ENCODE measurements at places on chromosomes 7 and 10. TPM values are rescaled to one million over a fixed set of nuclear protein-coding genes. Genes with fewer than 3 reads are reported as not detected.

Gene RASA4
- 31.4 TPM for total RNA-seq

Gene EZH2
- 35.3 TPM for total RNA-seq

Gene HOXA5
- 22.9 TPM for total RNA-seq

Gene MMS19
- 80.3 TPM for total RNA-seq

Gene NEUROG3
- total RNA-seq, result not detected

Gene ANKIB1
- 67.1 TPM for total RNA-seq

Gene ATOH7
- total RNA-seq, result not detected

Gene ADAMTS14
- 3.7 TPM for total RNA-seq

Gene GSTO2
- total RNA-seq, result under 0.01 TPM

Gene TMEM176B
- total RNA-seq, result 10.2 TPM

Gene PNLIPRP2
- total RNA-seq, result not detected

Gene GPR15LG
- total RNA-seq, result not detected

Gene CALN1
- total RNA-seq, result 2.3 TPM

Gene COL28A1
- 0.26 TPM for total RNA-seq

Gene RHOBTB1
- 11.2 TPM for total RNA-seq

Gene C10orf105
- not detected for total RNA-seq

Gene TAS2R5
- total RNA-seq, result 1.8 TPM

Gene PRLHR
- 1.8 TPM for total RNA-seq

Gene DRGX
- total RNA-seq, result 0.14 TPM

Gene SPDYE18
- total RNA-seq, result not detected

Gene KCNH2
- total RNA-seq, result 51.0 TPM

Gene GRID1
- 7.3 TPM for total RNA-seq

Gene PLPP4
- not detected for total RNA-seq

Gene CAMK2B
- total RNA-seq, result 0.40 TPM

Gene CALHM1
- not detected for total RNA-seq

Gene BCAP29
- total RNA-seq, result 93.1 TPM

Gene ITIH5
- 24.3 TPM for total RNA-seq

Gene MYO1G
- total RNA-seq, result 1.5 TPM

Gene PDE6C
- total RNA-seq, result not detected

Gene KLF14
- 0.27 TPM for total RNA-seq

Gene MMD2
- not detected for total RNA-seq

Gene LRRN3
- not detected for total RNA-seq

Gene GIMAP7
- total RNA-seq, result 70.8 TPM

Gene LRIT2
- not detected for total RNA-seq

Gene ZNF727
- total RNA-seq, result 11.9 TPM

Gene FRMPD2
- total RNA-seq, result 0.26 TPM

Gene C7orf33
- not detected for total RNA-seq

Gene IFIT2
- 1.5 TPM for total RNA-seq

Gene PIK3CG
- 13.5 TPM for total RNA-seq

Gene TBX20
- not detected for total RNA-seq

Gene MYL10
- total RNA-seq, result not detected

Gene CPED1
- 67.4 TPM for total RNA-seq

Gene OR9A2
- 1.0 TPM for total RNA-seq

Gene TMEM213
- total RNA-seq, result not detected

Gene APBB1IP
- total RNA-seq, result 1.9 TPM

Gene CBLL1
- 25.3 TPM for total RNA-seq

Gene PRPS1L1
- total RNA-seq, result not detected

Gene GPAM
- 28.6 TPM for total RNA-seq

All from uterus (tissue), 4 donors.